Kidney glomerular epithelial cell (primary cell): ENCODE measurements at places on chromosomes 12 and 14.

DNA sequence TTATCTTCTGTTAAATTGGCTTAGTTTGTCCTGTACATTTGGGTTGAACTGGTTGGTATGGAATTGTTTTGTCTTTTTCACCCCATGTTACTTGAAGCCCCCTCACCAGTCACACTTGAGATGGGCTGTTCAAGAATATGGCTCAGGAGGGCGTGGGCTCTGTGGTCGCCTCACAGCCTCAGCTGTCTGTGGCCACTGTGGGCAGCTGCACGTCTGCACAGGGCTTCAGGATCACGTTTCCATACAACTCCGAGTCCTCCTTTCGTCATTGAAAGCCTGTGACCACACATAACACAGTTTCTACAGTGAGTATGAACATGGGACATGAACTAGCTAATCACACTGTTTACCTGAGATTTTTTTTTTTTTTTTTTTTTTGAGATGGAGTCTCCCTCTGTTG lies 81.3 kb downstream of the MOK start:
- DNase-seq, result no peak

- peak; percentile 52 for DNase-seq
Observed at GRCh38 chr14:69615496-69616407, 4.4 kb downstream of the SUSD6 start.

DNA sequence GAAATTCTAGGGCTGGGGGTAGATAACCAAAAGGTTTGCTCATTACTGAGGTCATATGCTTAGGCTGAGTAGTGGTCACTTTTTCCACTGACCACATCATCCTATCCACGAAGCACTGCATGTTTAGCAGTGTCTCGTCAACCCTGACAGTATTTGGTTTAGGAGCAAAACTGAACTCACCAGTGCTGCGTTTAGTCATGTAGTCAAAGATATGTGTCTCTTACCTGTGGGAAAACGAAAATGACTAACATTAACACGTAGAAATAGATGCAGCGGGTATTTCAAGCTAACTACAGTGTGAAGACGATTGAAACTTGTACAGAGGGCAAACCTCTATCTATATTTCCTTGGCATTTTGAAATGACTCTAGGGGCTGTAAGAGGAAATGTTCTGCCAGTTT lies 34.6 kb downstream of the MTHFD1 start:
- no peak for DNase-seq

- no peak for DNase-seq
Observed at GRCh38 chr12:93938317-93938716, 210.1 kb upstream of the PLXNC1 start.

DNA sequence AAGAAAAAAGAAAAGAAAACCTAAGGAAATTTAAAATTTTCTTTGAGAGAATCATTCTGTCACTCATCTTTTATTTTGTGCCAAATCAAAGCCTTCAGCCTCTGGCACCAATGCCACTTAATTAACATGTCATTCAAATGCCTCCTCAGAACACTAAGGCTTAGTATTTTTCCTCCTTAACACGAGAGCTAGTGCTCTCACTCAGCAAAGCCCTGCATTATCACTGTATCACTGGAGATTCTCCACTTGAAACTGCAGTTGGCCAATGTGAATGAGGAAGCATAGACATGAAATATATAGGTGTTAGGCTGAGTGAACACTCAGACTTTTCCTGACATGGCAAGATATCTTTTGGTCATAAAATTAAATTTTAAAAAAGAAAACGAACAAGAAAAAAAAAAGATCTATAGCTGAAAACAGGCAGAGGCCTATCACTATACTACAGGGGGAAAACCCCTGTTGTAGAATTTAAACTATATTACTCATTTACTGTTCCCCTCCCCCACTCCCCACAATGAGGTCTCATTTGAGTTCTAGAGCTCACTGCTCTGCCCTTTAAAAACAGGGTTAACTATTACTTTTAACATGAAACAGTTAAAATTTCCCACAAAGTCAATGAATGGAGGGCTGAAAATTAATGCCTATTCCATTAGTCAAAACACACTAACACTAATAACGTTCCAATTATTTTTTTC lies 5.1 kb downstream of the MBIP start:
- DNase-seq, result no peak

DNA sequence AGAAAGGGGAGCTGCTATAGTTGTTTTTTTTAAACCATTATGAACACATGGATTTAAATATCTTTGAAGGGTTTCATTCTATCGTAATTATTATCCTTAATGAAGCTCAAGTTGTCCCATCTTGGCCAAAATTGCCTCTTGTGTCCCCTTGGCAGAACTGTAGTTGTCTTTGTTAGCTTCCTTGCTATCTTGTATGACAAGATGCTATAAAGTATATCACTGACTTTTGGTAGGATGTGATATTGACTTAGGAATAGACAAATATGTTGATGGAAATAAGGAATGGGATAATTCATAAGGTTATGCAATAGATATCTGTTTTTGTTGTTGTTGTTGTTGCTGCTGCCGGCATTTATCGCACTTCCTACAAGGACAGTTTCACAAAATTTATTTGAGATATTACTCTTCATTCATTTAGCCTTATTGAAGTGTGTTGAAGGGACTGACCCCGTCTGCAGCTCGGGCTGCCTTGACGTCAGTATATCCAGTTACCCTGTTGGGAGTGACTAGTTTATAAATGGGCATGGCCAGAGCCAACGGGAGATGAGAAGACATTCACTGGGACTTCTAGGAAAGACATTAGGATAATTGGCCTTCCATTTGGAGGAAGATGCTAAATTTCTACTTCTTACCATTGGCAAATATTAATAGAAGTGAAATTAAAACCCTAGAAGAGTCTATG lies 26.1 kb upstream of the APOLD1 start:
- DNase-seq, result no peak

DNA sequence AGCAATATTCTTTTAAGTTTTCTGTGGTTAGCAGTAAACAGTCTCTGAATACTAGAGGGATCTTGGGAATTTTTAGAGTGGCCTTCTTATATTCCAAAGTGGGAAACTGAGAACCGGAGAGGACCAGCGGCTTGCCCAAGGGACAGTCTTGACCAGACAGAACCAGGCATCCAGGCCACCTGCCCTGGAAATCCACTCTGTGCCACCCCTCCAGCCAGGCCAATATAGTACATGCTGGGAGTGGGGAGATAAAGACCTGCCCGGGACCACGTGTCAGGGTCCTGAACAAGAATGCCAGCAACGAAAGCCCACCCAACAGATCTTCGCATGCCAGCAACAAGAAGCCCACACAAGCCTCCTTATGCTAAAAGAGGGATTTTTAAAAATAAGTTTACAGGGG lies 49.4 kb upstream of the RIN3 start:
- DNase-seq, result no peak
